ENCODE measurements at places on chromosomes 2 and 18. TPM values are rescaled to one million over a fixed set of nuclear protein-coding genes. Genes with fewer than 3 reads are reported as not detected.

GRCh38 chr18:48167897-48168253 lies 237.4 kb upstream of the SMAD2 start:
- no peak for DNase-seq

GRCh38 chr2:55163274-55163721 lies 68.8 kb downstream of the CLHC1 start:
- no peak for DNase-seq

DNPEP gene
- 19.8 TPM for total RNA-seq

LONRF2 gene
- total RNA-seq, result 1.3 TPM

CXCR1 gene
- not detected for total RNA-seq
